CD8-positive, alpha-beta memory T cell (primary cell): ENCODE measurements at places on chromosomes 11 and 22. TPM values are rescaled to one million over a fixed set of nuclear protein-coding genes. Genes with fewer than 3 reads are reported as not detected.

FAM180B gene
- total RNA-seq, result not detected

GRCh38 chr11:75236062-75236461 is 4.5 kb upstream of the TPBGL start:
- DNase-seq, result no peak

DNA sequence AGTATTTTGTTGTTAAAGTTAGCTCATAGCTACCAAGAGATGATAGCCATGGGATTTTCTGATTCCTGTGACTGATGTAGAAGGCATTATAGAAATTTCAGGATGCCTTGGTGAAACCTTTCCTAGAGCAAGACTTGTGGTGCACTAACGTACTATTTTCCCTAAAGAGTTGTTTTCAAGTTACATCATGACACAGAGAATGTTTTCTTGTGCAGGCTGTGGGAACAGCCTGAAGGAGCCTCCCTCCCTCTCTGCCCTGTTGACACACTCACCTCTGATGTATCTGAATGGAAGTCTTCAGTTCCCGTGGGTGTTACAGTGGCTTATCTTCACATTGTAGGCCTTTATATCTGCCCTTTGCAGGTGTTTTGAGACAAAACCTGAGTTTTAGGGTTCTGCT is 121.6 kb downstream of the LDLRAD3 start:
- no peak for DNase-seq

GRCh38 chr11:9861860-9862725 is 198.2 kb downstream of the SWAP70 start:
- peak; percentile 3 for DNase-seq
